ENCODE measurements at places on chromosomes 6 and 20.

DNA sequence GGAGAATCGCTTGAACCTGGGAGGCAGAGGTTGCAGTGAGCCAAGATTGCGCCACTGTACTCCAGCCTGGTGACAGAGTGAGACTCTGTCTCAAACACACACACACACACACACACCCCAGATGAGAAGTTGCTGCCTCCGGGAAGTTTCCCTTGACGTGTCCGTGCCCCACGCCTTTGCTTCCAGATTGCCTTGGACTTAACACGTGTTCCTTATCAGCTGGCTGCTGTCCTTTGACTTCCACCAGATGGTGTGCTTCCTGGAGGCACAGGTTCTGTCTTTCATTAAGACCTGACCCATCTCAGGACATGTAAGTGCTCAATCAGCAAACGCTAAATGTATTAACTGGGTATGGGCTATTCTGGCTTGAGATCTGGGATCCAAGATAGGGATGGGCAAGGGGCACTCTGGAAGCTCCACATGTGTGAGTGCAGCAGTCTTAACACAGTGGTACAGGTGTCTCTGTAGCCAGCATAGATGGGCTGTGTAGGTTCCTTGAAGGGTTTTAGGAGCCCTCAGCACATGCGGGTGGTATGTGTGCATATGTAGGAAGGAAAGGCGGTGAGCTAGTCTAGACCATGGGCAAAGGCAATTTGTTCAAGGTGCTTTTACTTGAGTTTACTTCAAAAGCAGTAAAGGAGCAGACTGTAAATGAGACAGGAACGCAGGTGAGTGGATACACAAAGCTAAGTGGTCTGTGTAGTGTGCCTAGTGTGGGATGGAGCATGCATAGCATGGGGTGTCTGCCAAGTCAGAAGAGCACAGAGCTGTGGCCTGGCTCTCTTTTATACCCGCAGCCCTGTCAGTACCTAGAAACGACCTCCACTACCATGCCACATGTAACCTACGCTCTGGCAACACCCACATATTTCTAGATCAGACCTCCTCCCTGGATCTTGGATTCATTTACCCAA is 11.6 kb downstream of the PIGT start:
- DNase-seq = no peak

GRCh38 chr6:140393665-140394540 is 1019.5 kb upstream of the CITED2 start:
- DNase-seq = no peak

GRCh38 chr20:25015986-25016385 is 23.4 kb upstream of the APMAP start:
- DNase-seq = no peak

GRCh38 chr6:4093288-4093687 is 14.4 kb upstream of the FAM217A start:
- no peak for DNase-seq

GRCh38 chr6:25418454-25419052 is 139.4 kb downstream of the CARMIL1 start:
- no peak for DNase-seq

GRCh38 chr20:52019313-52019712 is 172.3 kb downstream of the ZFP64 start:
- DNase-seq = no peak

DNA sequence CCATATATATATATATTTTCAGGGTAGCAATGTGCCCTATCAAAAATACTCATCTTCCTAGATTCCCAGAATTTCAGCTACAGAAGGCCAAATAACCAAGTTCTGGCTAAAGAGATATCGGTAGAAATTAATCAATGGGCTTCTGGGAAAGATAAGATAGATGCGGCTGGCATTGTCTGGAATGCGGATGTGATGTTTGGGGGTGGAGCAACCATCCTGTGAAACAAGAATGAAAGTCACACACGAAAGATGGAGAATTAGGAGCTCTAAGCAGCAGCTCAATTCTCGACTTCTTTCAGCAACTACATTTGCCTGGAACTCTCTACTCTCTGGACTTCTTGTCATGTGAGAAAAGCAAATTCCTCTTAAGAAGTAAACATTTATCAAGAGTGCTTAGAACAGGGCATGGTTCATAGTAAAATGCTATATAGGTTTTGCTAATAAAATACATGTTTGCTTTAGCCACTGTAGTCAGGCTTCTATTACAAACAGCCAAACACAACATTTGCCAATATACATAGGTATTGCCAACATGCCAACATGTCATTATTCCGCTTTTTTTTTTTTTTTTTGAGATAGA is 90.8 kb downstream of the CLIC5 start:
- DNase-seq = no peak

GRCh38 chr6:170363255-170363654 is 56.7 kb downstream of the FAM120B start:
- DNase-seq = no peak

- no peak for DNase-seq
These were observed 40.0 kb downstream of the ALDH8A1 start for GRCh38 chr6:134909701-134910592.

DNA sequence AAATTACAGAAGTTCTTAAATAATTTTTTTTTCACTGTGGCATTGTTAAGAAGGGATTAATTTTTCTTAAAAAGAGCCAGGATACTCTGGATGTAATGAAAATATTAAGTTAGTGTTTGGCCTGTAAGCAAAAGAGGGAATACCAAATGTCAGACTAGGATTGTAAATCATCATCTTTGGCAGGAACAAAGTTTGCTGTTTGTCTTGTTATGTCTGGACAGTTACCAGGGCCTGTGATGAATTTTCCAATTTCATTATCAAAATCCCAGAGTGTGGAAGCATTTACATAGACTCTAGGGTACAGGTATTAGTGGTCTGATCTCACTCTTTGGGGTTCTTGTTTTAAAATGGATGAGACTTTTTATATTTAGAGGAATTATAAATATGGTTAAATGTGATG is 26.1 kb downstream of the CEP57L1 start:
- no peak for DNase-seq

- no peak for DNase-seq
These were observed 303.7 kb downstream of the TBC1D7 start for GRCh38 chr6:13024616-13025015.

- DNase-seq = no peak
These were observed 39.7 kb upstream of the TMEM170B start for GRCh38 chr6:11497881-11498280.

- DNase-seq = no peak
These were observed 6.9 kb downstream of the TP53INP2 start for GRCh38 chr20:34710861-34711574.

DNA sequence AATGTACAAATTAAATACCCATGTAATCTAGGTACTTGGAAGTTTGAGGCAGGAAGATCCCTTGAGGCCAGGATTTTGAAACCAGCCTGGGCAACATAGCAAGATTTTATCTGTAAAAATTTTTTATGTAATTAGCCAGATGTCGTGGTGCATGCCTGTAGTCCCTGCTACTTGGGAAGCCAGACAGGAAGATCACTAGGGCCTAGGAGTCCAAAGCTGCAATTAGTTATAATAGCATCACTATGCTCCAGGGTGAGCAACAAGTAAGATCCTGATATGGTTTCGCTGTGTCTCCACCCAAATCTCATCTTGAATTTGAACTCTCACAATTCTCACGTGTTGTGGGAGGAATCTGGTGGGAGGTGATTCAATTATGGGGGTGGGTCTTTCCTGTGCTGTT is 535.8 kb downstream of the TENT5A start:
- DNase-seq = no peak

- DNase-seq = no peak
These were observed 68.1 kb downstream of the DLL1 start for GRCh38 chr6:170222498-170223471.

GRCh38 chr6:149660028-149660427 is 11.5 kb upstream of the KATNA1 start:
- DNase-seq = no peak

GRCh38 chr6:84625506-84625905 is 138.9 kb downstream of the TBX18 start:
- DNase-seq = no peak

GRCh38 chr6:52493669-52494068 is 73.5 kb downstream of the EFHC1 start:
- DNase-seq = no peak

GRCh38 chr6:135286962-135287538 is 105.9 kb downstream of the MYB start:
- DNase-seq = no peak

GRCh38 chr6:160161647-160161986 is 40.0 kb downstream of the SLC22A1 start:
- no peak for DNase-seq

DNA sequence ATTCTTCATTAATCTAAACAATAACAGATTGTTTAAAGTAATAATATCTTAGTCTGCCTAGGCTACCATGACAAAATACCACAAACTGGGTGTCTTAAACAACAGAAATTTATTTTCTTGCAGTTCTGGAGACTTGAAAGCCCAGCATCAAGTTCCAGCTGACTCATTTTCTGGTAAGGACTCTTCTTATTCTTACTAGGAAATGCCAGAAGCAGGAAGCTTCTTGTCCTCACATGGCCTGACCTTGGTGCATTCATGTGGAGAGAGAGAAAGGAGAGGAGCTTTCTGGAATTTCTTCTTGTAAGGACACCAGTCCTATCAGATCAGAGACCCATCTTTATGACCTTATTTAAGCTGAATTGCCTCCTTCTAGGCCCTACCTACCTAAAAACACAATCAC is 110.5 kb downstream of the ANKRD60 start:
- no peak for DNase-seq

GRCh38 chr6:155256122-155256795 is 7.6 kb upstream of the CLDN20 start:
- no peak for DNase-seq

Measured in activated CD4-positive, alpha-beta T cell treated with anti-CD3 and anti-CD28 coated beads, Interleukin-2, amount 50 U/mL, for 48 hours (primary cell).